ENCODE measurements at places on chromosomes 2 and 18.

DNA sequence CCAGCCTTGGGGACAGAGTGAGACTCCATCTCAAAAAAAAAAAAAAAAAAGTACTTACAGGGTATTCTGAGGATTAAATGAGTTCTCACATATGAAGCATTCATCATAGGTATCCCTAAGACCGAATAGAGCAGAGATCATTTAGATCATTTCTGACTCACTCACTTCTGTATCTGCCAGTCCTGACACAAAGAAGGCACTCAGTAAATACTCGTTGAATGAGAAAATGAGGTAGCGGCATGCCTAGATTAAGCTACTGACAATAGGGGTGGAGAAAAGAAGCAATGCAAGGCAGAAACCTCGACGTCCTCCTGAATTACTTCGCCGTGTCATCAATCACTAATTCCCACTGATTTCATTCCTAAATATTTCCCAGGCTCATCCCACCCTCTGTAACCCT is 103.8 kb downstream of the GREB1L start:
- DNase-seq = no peak

DNA sequence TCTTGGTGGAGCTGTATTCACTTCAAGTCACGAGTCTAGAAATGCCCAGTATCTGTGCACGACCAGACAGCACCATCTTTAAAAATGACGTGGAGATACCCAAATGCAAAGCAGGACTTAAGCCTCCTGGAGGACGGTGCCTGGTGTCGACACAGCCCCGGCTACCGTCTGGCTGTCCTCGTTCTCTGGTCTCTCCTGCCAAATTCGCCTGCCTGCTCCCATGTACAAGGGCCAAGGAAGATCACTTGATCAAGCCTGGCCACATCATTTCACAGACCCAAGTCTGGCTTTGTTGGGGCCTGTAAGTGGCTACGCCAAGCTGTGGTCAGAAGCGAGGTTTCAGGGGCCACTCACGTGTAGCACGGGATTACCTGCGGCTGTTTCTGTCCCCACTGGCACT is 9.4 kb downstream of the ODC1 start:
- DNase-seq = no peak

GRCh38 chr18:34787931-34788532 is 77.9 kb downstream of the DTNA start:
- peak; percentile 46 for DNase-seq

- no peak for DNase-seq
Measured at GRCh38 chr2:200736646-200737274, 75.0 kb upstream of the BZW1 start.

DNA sequence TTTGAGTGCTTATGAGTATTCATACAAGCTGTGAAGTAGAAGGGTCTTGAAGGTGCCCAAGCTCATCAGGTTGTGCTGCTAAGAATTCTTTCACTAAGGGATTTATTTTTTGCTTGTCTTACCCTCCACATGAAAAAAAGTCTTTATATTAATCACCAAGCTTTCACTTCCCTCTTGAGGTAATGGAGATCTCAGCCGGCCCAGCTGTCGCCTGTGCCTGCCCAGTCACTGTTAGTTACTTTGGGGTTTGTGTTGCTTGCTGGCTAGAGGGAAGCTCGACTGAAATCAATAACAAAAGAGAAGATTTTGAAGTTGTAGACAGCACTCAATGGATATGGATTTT is 21.9 kb downstream of the MC2R start:
- no peak for DNase-seq

DNA sequence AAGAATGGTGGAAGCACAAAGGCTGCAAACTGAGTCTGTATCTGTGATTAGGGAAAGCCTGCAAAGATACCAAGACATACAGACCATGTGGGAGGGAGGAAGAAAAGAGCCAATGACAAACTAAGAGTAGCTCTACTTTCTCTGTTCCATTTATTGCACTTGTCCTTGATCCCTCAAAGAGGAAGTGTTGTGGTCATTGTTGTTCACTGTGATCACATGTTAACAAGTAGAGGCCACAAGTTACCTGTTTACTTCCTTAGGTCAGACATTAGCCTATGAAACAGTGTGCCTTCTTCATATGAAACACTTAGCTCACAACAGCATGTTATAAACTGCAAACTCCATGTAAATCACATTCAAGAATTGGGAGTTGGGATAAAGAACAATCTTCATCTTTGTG is 32.6 kb downstream of the MAP2 start:
- DNase-seq = no peak

DNA sequence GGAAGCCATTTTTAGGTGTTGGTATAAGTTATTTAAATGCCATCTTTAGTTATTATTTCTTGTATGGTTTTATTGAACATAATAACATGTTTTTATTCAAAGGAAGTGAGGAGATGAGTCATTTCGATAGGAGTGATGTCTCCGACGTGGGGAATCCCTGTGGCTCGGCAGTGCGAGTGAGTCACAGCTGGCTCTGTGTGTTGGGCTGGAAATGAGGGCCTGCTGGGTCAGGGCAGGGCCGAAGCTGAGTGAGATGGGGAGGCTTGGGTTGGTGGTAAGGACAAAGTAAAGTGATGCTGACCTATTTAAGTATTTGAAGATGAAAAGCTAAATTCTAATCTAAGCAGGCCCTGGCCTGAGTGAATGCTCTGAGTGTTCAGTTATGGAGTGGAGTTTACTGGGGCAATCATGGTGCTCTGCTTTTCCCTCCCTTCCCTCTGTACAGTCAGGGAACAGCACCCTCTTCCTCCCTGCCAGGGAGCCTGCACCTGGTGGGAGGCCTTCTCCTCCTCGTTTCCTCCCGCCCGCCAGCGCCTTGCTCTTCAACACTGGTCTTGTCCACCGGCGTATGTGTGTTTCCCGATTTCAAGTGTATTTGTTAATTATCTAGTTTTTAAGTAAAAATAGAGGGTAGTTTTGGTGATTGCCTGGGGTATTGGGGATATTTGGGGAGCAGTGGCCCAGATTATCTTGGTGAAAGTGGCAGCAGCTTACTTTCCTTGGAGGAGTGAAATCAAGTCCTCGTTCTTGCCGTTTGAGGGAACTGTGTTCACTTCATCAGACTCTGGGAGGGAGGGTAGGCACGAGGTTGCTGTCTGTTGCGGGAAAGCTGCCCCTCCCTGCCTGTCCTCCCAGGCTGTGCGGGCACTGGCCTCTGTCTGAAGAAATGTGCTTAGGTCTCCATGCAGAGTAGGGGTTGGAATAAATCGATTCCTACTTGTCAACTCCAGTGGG is 157.0 kb downstream of the LDLRAD4 start:
- DNase-seq = peak; percentile 68

GRCh38 chr2:165572151-165572550 is 102.7 kb downstream of the CSRNP3 start:
- DNase-seq = no peak

- no peak for DNase-seq
Measured at GRCh38 chr2:174787487-174788205, 23.4 kb upstream of the CHRNA1 start.

- DNase-seq = no peak
Measured at GRCh38 chr2:11889101-11889850, 142.8 kb downstream of the LPIN1 start.

- no peak for DNase-seq
Measured at GRCh38 chr2:86417961-86418360, 23.2 kb upstream of the KDM3A start.

DNA sequence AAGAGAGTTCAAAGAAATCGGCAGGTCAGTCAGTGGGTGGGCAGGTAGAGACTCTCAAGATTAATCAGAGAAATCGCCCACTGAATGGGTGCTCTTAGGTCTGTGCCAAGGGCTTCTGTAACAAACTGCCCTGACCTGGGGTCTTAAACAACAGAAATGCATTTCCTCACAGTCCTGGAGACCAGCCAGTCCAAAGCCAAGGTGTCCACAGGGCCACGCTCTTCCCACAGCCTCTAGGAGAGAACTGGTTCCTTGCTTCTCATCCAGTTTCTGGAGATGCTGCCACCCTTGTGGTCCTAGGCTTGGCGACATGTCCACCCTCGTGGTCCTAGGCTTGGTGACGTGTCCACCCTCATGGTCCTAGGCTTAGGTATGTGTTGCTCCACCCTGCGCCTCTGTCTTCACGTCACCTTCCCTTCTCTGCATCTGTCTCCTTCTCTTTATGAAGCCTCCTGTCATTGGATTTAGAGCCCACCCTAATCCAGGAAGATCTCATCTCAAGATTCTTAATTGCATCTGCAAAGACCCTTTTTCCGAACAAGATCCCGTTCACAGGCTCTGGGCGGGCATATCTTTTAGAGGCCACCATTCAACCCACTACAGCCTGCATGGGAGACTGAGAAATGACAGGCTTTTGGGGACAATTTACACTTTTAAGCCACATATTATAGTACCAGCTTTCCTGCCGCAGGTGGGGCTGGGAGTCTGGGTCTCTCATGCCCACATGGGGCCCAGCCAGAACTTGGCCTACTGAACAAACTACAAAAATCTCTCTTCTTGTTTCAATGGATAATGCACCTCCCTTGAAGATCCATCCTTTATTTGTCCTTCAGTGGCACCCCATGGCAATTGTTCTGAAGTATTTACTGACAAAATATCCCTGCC is 161.3 kb downstream of the ASB1 start:
- no peak for DNase-seq

- DNase-seq = no peak
Measured at GRCh38 chr18:78975292-78975691, 4.3 kb upstream of the SALL3 start.

GRCh38 chr18:31419457-31419932 is 28.0 kb upstream of the DSG3 start:
- no peak for DNase-seq

DNA sequence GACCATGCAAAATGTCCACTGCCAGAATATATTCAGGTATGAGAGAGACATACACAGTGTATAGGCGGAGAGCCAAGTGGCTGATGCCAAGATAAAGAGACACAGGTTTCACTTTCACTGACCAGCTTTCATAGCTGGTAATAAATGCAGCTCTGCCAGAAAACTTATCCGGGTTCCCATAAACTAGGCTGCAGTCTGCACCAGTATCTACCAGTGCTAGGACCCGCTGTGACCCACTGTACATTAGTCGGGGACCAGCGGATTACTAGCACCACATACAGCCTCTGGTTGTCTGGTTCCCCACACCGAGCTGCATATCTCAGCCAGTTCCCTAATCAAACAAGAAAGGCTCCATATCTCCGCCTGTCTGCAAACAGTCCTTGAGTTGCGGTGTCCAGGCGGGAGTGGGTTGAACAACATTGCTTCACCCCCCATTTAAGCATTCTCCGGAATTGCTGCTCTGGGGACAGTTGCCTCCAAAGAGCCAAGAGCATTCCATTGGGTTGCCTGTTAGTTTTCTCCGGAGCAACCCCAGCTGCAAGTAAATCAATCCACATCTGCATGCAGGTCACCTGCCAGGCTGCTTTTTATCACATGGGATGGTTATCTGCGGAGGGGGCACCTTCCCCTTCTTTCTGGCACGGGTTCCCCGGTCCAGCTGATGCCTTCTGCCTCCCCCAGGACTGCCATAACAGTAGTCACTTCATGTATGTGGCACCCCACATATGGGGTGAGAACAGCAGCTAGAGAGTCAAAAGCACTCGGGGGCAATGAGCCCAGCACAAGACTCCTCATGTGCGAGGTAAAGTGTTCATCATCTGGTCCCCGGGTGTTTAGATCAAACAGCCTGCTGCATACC is 18.0 kb upstream of the KLHL23 start:
- no peak for DNase-seq

- no peak for DNase-seq
Measured at GRCh38 chr2:25000503-25001324, 29.0 kb upstream of the DNAJC27 start.

DNA sequence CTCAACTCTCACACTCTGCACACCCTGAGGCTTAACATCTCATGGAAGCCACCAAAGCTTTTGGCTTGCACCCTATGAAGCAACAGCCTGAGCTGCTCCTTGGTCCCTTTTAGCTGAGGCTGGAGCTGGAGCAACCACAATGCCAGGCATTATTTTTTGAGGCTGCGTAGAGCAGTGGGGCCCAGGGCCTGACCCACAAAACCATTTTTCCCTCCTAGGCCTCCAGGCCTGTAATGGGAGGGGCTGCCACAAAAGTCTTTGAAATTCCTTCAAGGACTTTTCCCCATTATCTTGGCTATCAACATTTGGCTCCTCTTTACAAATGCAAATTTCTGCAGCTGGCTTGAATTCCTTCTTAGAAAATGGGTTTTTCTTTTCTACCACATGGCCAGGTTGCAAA is 39.8 kb downstream of the CTNNA2 start:
- no peak for DNase-seq

DNA sequence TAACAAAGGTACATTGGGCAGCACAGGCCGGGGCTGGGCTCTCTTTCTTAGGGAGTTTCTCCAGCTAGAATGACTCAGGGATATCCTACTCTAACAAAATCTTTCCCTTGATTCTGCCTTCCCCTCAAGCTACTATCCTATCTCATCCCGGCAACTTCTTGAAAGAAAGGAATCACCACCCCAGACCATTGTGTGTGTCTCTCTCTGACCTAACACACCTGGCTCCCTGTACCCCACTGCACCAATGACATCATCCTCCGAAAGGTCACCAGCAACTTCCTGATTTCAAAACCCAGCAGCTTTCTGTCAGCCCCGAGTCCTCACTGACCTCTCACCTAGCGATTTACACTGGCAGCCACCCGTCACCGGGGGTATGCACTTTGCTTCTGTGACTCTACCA is 72.1 kb upstream of the MAP4K4 start:
- no peak for DNase-seq

- DNase-seq = no peak
Measured at GRCh38 chr2:49801898-49802450, 647.7 kb upstream of the FSHR start.

DNA sequence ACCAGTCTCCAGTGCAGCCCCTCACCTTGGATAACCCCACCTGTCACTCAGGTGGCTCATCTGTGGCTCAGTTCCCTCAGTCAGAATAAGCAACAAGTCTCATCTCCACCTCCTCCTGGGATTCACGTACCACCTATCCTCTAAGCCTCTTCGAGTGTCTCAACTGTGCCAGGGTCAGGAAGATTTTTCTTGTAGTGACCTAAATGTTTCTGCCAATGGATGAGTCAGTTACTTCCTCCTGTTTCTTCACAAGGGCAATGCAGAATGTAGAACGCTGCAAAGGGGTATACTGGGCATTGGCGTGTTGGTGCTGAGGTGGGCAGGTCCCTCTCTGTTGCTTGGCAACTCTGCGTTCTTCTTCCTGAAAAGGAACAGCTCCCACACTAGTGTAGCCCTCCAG is 213.3 kb upstream of the CXCR4 start:
- DNase-seq = no peak

DNA sequence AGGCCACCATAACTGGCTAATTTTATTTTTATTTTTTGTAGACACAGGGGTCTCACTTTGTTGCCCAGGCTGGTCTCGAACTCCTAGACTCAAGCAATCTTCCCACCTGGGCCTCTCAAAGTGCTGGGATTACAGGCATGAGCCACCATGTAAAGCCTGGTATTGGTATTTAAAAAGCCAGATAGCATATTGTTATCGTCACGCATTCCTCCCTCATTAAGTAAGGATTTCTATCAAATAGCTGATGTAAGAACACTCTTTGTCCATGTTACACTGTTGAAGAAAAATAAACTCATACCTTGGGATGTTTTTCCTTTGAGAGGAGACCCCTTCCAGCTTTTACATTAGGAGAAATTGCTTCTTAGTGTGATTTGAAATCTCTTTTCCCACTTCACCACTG is 39.2 kb upstream of the DARS1 start:
- DNase-seq = no peak

GRCh38 chr2:221808488-221808887 is 236.4 kb upstream of the EPHA4 start:
- DNase-seq = no peak

GRCh38 chr2:86195808-86196387 is 636 bp upstream of the IMMT start:
- no peak for DNase-seq

Data from T-helper 2 cell (primary cell).